ENCODE measurements at places on chromosomes 12 and 14.
A peak's percentile ranks its signal among the peaks of the same experiment; 100 is the strongest.

DNA sequence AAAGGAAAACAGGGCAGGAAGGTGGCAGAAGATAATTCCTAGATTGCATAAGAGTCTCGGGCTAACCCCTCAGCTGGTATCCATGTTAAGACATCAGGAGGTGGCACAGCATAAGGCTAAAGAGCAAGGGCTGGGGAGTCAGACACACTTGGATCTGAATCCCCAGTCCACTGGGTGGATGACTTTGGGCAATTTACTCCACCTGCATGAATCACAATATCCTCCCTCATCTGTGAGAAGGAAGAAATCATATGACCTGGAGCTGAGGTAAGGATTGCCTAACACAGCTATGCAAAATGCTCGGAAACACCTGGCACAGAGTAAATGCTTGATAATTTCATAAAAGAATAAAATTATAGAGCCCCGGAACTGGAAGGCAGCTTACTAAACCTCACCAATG, 217.9 kb downstream of the PIK3C2G start:
- no peak for DNase-seq

- no peak for DNase-seq
These were observed 69.5 kb downstream of the CLMN start for GRCh38 chr14:95250140-95250769.

DNA sequence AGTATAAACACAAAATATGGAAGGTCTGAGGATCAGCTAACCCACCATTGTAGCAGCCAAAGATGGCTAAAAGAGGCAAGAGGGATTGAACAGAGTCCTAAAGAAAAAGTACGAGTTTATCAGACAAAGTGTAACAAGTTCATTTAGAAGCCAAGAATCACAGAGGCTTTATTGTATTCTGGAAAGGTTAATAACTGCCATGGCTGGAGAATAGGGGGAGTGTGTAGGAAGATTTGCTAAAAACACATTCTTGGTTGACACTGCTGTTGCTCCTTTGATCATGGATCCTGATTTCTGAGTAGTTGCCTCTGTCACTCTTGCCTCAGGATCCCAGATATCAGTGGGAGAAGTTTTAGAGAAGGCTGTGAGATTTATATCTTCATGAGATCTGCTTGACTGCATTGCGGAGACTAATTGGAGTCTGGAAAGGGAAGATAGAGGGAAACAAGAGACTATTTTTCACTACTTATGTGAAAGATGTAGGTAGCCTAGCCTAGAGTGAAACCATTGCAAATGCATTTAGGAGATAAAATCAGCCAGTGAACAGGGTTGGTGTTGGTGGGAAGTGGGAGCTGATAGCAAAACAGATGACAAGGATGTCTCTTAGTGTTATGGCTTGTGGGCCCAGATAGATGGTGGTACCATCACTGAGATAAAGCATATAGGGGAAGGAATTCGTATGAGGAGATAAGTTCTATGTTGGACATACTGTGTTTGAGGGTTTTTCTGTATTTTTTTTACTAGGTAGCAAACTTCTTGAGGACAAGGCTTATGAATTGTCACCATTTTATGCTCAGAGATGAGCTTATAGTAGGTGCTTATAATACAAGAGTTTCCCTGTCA, 402.9 kb upstream of the PDE3A start:
- DNase-seq: no peak

- DNase-seq: no peak
These were observed 41.5 kb upstream of the GLIPR1 start for GRCh38 chr12:75439048-75439447.

DNA sequence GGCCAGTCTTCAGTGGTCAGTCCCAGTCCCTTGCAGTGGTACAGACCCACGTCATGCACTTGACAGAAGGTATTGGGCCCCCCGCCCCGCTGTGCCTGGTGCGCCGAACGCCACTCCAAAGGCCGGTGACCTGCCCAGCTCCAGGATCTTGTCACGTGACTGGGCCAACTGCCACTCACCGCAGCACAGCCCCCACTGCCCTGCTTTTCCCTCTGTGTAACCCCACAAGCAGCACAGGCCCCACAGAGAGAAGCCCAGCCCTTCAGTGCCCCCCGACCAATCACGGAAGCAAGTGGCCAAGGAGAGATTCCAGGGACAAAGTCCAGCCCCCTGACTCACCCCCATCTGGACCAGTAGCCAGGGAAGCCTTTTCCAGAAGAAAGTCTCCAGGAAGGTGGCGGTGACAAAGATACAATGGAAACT, 498 bp downstream of the GPR132 start:
- no peak for DNase-seq

DNA sequence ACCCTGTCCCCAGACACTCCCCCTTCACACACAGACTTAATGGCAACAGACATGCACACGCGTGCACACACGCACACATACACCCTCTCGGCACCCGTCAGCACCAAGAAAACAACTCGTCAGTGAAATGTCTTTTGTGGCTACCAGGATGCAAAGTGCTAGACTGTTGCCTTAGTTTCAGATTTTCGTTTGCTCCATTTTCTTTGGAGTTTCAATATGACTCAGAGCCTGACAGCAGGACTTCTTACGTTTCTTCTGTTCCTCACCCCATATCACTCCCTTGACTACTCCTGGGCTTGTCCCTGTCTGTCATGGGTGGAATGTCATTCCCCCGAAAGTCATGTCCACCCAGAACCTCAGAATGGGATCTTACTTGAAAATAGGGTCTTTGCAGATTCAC, 182.9 kb downstream of the GLT1D1 start:
- no peak for DNase-seq

GRCh38 chr12:102964872-102965271, 7.4 kb downstream of the ASCL1 start:
- no peak for DNase-seq

DNA sequence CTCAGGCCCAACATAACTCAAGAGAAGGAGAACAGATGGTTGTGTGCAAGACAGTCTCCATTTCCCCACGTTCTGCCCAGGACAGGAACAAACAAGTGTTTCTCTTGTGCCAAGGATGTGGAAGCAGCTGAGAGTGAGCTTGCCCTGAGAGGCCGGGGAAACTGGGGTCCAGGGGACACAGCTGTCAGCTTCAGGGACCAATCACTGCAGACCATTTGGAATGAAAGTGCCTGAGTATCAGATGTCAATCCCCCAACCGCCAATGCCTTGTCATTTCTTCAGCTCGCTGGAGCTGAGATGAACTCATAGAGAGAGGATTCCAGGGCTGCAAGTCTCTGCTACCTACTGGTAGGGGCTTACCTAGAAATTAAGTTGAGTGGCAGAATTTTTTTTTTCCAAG, 71.9 kb upstream of the METAP2 start:
- no peak for DNase-seq

GRCh38 chr12:16602412-16602811, 3.5 kb downstream of the LMO3 start:
- peak; percentile 21 for DNase-seq

GRCh38 chr12:121352682-121353018, 439 bp upstream of the ANAPC5 start:
- DNase-seq: peak; percentile 94

DNA sequence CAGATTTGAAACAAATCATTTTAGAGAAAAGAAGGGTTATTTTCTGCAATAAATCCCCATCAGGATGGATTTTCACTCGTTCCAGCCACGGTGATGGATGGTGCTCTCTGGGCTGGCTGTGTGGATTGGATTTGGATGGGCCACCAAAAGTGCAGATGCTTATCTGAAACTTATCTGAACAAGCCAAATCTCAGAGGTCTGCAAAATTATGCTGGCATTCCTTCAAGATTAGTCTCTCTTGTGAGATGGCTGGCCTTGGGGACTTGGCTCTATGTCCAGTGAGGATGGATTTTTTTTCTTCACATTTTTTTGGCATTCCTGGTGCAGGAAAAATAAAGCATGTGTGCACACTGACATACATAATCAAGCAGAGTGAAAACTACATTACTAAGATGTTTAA, 341.9 kb downstream of the GXYLT1 start:
- DNase-seq: no peak

- no peak for DNase-seq
These were observed 193.9 kb upstream of the C14orf180 start for GRCh38 chr14:104385531-104386101.

GRCh38 chr12:30308010-30308717, 387.5 kb downstream of the IPO8 start:
- DNase-seq: no peak

DNA sequence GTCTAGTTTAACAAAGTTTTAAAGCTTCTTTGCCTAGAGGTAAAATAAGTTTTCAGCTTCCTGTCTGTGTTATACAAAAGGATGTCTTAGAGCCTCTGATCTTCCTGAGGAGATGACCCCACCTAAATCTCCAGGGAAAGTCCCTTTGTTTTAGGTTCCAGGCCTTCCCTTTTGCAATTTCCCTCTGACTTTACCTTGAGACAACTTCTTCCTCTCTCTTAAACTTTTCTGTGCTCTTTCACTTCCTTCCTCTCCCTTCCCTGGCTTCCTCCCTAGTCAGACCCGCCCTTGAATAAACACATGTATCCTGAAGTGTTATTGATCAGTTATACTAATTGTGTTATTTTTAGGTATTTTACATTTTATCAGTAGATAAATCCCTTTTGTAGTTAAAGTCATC, 134.8 kb downstream of the DYRK2 start:
- DNase-seq: no peak

- no peak for DNase-seq
These were observed 10.7 kb upstream of the RTRAF start for GRCh38 chr14:51978681-51979085.

DNA sequence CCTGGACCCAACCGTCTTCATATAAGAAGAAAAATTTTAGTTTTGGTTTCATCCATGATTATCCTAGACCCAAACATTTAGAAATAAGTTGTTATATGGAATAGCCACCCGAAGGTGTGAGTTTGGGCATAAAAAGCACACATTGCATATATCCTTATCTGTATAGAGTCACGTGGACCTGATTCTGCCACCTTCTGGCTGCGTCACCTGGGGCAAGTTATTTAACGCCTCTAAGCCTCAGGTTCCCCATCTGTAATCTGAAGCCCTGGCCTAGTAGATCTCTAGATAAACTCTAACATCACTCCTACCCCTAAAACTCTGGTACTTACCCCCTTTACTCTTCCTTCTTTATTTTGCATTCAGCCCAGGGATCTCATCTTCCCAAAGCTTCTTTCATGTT, 14.3 kb upstream of the KRT5 start:
- DNase-seq: no peak

DNA sequence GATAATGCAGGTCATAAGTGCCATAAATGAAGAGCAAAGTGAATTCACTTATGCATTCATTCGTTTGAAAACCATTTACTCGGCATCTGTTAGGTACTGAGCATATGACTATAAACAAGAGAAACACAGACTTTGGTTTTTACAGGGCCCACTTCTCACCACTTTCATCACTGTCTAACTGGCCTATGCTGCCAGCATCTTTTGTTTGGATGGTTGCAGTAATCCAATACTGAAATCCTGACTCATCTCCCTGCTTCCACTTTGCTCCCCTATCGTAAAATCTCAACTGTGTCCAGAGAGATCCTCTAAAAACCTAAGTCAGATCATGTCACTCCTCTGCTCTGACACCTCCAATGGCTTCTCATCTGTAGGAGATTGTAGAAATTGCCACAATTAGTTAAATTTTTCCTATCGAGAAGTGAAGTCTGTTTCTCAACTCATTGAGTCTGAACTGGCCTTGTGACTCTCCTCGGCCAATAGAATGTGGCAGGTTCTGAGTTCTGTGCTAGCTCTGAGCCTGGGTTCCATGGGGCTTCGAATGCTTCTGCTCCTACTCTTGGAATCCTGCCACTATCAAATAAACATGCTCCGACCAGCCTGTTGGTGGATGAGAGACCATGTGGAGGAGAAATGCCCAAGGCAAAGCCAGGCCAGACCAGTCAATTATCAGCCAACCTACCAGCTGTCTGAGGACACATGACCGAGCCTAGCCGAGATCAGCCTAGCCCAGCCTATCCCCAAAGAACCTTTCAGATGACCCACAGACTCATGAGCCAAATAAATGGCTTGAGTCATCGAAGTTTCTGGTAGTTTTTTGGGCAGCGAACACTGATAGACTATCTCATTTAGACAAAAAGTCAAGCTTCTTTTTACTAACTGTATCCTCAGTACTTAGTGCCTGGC, 2.2 kb upstream of the BATF start:
- no peak for DNase-seq

- peak; percentile 53 for DNase-seq
These were observed 240.8 kb upstream of the PWP1 start for GRCh38 chr12:107444771-107445170.

DNA sequence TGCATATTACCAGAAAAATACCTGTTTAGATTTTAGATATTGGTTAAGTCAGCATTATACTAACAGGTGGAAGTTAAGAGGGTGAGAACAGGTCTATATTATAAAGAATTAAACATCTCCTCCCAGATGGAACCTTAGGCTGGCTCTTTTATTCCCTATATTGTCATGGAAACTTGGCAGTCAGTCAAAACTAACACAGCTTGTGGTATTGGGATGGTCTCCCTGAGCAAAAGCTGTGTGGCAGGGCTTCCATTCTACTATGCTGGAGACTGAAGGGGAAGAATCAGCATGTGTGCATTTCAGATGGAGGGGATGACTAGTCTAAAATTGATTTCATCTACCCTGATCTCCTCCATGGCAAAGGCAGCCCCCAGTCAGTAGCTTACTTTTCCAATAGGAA, 66.7 kb downstream of the SMOC1 start:
- no peak for DNase-seq

DNA sequence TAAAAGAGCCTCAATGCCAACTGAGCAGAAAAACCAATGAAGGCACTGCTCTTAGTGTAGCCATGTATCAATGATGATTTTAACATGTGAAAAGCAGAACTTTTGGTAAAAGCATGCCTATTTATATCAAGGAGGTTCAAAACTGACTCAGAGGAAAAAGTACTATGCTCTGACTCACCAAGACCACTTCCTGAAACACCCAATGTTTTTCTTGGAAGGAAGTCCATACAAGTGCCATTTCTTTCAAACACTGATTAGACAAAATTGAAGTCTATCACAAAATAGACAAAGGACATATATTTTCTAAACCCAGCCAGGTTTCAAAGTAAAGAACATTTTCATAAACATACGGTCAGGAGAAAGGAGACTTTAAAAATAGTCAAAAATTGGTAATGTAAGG, 88.6 kb downstream of the EPS8 start:
- no peak for DNase-seq

GRCh38 chr12:129069886-129070285, 216.6 kb downstream of the GLT1D1 start:
- DNase-seq: peak; percentile 4

GRCh38 chr14:53743371-53743770, 213.3 kb downstream of the BMP4 start:
- DNase-seq: no peak

- no peak for DNase-seq
These were observed 29.5 kb upstream of the MSRB3 start for GRCh38 chr12:65248656-65249633.

DNA sequence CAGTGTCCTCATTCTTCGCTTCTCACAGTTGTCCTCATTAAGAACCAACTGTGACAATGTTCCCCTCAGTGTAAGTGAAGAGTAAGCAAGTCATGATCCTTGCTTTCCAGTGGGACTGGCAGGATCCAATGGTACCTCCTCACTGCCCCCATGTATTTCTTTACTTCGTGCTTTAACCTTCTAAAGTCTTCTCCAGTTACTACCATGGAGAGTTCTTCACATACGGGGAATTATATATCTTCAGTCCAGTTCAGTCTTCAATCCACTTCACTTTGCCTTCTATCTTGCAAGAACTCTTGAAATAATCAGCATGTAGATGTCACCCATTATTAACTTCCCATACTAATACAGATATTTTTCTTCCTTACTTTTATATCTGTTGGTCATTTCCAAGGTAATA, 381.9 kb upstream of the GARIN6 start:
- DNase-seq: no peak

- DNase-seq: no peak
These were observed 85.0 kb downstream of the KICS2 start for GRCh38 chr12:64137117-64137516.

All from NCI-H82 (cell line).